Iris pigment epithelial cell (primary cell): ENCODE measurements at places on chromosomes 16 and 17.
A peak's percentile ranks its signal among the peaks of the same experiment; 100 is the strongest.

DNA sequence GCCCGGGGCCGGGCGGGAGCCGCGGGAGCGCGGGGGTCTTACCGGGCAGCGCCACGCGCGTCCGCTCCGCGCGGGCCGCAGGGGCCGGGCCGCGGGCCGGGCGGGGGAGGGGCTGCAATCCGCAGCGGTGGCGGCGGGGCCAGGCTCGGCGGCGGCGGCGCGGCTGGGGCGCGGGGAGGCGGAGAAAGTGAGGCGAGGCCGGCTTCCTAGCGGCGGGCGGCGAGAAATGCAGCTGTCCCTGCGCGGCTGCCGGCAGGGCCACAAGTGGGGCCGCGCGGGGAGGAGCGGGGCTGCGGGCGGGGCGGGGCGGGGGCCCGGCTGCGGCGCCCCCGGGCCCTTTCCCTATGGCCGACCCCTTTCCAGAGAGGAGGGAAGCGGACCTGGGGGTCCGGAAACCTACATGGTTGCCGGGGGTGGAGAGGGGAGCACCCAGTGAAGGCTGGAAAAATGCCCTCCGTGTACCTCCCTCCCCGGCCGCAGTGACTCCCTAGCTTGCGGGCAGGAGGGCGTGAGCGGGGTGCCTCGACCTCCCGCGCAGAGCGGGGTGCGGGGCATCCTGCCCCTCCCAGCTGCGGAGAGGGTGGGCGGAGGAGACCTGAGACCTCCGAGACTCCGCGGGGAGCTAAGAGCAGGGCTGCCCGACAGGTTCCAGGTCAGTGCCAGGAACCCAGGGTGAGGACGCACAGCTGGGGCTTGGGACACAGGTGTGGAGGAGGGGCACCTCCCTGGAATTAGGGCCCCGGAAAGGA is at the start of gene CUEDC1:
Gene CUEDC1 (minus strand): TSS at position 230 of the 749 bp plus-strand sequence. CDS start 69,848 bp downstream, outside the sequence.
- DNase-seq: peak; percentile 62

DNA sequence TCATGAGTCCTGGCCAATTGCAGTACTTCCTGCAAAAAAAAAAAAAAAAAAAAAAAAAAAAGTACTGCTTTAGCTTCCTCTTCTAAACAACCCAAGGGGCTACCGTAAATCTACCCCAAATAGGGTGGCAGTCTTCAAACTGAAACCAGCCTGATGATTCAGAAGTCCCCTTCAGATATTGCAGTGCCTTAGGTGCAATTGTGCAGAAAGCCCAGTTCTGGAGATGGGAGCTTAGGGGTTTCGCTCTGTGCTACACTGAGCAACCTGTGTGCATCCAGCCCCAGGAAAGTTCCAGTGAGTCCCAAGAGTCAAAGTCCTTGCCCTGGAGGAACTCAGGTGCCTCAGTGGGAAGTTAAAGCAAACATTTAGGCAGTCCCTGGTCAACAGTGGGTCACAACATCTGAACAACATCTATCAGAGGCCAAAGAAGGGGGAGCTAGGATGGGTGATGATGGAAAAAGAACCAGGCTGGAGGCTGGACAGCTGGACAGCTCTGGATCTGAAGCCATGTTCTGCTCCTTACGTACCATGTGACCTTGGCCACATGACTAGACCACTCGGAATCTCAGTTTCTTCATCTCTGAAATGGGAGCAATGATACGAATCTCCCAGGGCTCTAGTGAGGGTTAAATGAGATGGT is 6.7 kb upstream of the CIITA start:
- DNase-seq: no peak

- DNase-seq: no peak
These were observed 61.7 kb upstream of the LYRM9 start for GRCh38 chr17:27954548-27955495.

DNA sequence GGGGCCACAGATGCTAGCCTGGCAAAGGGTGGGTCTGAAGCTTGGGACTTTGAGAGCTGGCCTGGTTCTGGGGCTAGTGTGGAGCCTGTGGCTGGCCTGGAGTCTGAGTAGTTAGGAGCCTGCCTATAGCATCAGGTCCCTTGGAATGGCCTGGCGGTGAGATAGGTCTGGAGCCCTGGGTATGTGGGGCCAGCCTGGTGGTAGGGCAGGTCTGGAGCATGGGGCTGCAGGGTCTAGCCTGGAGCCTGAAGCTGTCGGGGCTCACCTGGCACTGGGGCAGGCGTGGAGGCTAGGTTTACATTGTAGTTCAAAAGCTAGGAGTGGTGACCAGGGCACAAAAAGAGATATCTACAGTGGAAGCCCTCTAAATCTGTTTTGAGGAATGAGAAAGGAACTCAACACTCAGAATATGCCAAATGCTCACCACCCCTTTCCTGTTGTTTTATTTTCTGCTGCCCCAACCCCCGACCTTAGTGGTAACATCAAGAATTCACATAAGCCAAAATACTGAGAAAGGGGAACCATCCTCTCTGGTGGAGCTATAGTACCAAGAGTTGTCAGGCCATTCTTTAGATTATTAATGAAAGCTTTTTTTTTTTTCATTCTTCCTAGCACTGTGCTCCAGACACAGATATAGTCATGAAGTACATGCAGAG is 100.3 kb downstream of the TANC2 start:
- DNase-seq: no peak

DNA sequence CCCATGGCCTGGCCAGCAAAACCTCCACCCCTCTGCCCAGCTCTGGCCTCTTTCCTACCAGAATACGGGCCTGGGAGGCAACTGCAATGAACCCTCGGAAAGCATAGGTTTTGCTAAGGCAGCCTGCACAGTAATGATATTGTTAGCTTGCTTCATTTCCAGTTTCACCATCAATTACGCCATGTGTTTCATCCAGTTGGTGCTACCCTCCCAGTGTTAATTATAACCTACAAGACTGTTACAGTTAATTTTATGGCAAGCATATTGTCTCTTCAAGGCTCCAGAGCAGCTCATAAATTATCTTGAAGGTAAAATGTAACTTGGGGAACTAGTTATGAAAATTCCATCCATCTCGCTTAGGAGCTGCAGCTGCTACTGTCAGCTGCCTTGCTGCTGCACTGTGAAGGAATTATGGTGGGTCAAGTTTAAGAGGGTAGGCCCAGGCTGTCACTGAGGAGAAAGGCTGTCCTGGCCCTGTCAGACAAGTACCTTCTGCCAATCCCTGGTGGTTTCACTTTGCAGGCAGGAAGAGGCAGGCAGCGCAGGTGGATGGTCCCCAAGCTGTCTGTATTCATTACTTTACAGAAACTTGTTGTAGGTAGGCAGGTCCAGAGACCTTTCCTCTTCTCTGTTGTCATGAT is 242.9 kb downstream of the FTO start:
- no peak for DNase-seq

DNA sequence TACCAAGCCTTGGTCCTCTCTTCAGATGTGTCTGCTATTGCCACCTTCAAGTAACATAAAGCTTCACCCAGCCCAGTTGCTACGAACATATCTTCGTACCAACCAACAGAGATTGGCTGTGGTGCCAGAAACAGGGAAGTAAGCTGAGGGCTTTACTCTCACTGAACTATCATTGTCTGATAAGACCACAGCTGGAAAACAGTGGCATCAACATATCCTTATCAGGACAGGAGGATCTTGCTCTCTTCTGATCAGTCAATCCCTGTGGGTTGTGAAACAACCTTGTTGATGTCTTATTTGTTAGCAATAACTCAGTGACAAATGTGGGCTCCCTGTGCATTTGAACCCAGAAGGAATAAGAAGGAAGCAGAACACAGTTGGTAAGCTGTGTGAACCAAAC is 446.3 kb upstream of the MAF start:
- no peak for DNase-seq

GRCh38 chr16:15915555-15916081 is 27.2 kb upstream of the CEP20 start:
- no peak for DNase-seq

DNA sequence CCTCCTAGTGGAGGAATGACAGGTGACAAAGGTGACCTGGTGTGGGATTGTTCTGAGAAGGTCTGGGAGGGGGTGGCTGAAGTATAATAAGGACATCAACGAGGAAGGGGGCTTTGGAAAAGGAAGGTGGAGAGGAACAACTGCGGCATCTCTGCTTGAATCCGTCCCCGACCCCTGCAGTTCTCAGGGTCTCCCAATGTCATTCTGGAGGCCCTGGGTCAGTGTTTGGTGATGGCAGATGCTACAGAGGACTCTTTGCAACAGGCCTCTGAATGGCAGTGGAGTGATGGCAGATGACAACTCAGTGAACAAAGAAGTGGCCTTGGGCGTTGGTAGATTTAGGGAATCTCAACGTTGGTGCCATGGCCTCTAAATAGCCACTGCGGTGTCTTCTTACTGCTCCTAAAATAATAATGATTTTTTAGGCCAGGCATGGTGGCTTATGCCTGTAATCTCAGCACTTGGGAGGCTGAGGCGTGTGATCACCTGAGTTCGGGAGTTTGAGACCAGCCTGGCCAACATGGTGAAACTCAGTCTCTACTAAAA is 1.3 kb downstream of the ENGASE start:
- no peak for DNase-seq

- no peak for DNase-seq
These were observed 273.9 kb upstream of the MAF start for GRCh38 chr16:79874391-79874790.

DNA sequence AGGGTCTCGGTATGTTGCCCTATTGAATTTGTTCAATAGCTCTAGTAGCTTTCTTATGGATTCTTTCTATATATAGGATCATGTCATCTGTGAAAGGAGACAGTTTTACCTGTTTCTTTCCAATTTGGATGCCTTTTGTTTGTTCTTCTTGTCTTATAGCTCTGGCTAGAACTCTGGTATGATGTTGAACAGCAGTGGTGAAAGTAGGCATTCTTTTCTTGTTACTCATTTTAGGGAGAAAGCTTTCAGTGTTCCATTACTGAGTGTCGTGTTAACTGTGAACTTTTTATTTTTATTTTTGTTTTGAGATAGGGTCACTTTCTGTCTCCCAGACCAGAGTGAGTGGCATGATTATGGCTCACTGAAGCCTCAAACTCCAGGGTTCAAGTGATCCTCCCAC is 21.2 kb downstream of the EFCAB5 start:
- no peak for DNase-seq

GRCh38 chr16:66414891-66415290 is 12.2 kb upstream of the BEAN1 start:
- peak; percentile 34 for DNase-seq

DNA sequence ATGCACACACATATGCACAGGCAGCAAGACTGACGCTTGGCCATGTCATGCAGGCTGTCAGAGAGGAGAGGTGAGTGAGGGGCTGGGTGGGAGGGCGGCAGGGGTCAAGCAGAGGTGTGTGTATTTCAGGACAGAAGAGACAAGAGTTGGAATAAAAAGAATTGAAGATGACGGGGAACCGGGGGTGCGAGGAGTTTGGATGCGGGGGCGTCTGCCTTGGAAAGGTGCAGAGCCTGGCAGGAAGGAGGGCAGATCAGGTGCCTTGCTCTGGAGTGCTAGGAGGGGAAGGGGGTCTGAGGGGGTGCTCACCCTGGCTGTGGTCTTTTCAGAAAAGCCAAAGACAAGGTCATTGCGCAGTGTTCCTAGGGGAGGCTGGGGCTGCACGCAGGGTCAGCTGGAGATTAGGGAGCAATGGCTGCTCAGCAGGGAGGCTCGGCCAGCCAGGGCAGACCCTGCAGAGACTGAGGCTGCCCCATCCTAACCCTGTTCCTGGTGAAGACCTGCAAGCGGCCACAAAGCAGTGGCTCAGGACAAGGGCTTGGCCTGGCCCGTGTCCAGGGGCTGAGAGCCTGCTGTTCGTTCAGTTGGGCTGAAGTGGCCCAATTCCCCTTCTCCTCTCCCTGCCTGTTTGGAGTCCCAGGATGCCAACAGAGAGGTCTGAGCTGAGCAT is 23.7 kb upstream of the CBX4 start:
- no peak for DNase-seq

DNA sequence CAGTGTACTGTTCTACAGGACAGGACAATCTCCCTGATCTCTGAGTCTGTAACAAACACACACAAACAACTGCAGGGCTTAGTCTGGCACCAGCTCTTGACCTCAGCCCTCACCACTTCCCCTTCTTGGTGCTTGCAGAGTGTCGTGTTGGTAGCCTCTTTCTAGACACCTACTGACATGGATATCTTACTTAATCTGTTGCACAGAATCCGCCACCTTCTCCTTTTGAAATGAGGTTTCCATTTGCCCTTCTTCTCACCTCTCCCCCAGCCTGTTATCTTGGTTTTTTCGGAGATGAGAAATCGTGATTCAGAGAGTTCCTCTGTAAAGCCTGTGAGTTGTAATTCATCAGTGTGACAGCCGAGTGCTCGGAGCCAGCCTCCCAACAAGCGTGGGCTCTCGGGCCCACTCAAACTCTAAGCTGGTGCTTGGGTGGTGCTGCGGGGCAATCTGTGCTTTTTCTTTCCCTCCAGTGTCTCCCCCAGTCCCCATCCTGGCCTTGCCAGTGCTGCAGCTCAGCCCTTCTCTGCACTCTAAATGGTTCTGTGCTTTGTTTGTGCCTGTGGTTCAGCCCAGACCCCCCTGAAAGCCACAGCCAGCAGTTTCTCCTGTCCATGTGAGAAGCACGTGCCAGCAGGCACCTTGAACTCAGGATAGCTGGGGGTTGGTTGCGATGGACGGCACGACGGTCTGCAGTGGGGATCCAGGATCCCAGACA is 28.1 kb downstream of the KIAA0513 start:
- peak; percentile 80 for DNase-seq

- no peak for DNase-seq
These were observed 1.3 kb downstream of the CMTR2 start for GRCh38 chr16:71287911-71288310.

DNA sequence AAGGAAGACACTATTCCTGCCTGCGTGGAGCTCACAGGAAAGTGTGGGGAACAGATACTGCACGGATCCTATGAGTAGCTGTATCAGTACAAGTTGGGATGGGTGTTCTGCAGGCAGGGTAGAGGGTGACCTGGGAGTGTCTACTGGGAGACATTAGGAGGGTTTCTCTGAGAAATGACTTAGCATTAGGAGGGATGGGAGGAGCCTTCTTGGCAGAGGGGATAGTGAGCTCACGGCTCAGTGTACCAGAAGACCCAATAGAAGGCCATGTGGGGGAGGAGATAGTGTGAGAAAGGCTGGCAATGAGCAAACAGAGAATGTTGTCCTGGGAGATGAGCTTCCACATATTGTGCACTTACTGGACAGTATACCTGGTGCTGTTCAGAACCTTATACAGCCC is 109.1 kb downstream of the MSI2 start:
- peak; percentile 60 for DNase-seq

GRCh38 chr17:79927136-79927661 is 88.0 kb upstream of the CBX4 start:
- DNase-seq: no peak

GRCh38 chr16:10970065-10970464 is 25.7 kb downstream of the CLEC16A start:
- DNase-seq: no peak

GRCh38 chr16:86344586-86344871 is 165.8 kb upstream of the FOXF1 start:
- DNase-seq: no peak

DNA sequence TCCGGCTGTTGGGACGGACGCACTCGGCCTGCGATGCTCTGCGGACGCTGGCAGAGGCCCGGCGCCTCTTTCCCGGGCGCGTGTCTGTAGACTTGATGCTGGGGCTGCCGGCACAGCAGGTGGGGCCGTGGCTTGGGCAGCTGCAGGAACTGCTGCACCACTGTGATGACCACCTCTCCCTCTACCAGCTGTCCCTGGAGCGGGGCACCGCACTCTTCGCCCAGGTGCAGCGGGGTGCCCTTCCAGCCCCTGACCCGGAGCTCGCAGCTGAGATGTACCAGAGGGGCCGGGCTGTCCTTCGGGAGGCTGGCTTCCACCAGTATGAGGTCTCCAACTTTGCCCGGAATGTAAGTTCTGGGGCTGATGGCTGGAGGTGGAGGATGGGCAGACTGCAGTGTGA is 3.5 kb downstream of the RSAD1 start:
- DNase-seq: no peak

GRCh38 chr16:66473051-66473571 is 46.0 kb downstream of the BEAN1 start:
- no peak for DNase-seq
